Lower lobe of right lung (tissue), 2 donors: ENCODE measurements at places on chromosomes 7 and 10. TPM values are rescaled to one million over a fixed set of nuclear protein-coding genes. Genes with fewer than 3 reads are reported as not detected.

TEX36 gene
- not detected for total RNA-seq

SCIN gene
- total RNA-seq = 21.1 TPM

DNA sequence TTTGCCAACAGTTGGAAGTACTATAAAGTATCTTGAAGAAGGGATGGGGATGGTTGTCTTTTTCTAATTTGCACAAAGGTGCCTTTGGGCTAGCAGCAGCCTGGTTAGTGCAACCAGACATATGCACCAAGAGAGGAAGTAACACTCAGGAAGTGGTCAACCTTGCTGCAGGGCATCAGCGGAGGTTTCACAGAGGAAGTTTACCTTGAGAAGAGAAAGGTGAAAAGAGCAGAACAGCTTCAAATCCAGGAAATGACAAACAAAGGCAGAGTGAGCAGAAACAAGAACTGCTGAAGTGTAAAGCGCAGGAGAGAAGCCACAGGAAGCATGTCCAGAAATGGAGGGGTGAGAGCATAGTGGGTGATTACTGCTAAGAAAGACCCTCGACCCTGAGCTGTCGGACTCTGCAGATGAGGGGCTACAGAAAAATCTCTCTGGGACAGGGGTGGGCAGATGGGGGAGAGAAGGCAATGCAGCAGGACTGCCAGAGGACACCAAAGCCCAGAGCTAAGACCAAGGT, 66.9 kb downstream of the STK17A start:
- H3K27ac ChIP-seq = peak overlapping the region; percentile 50
- no peaks in the 10 kb centered on the region for H3K27me3 ChIP-seq
- peaks cover 66% of the 10 kb centered on the region for H3K4me1 ChIP-seq
- no peaks in the 10 kb centered on the region for H3K36me3 ChIP-seq

GRCh38 chr10:118587881-118588651, 7.4 kb downstream of the PRLHR start:
- peaks cover 23% of the 10 kb centered on the region for H3K27me3 ChIP-seq
- H3K27ac ChIP-seq = no peak overlapping the region
- no peaks in the 10 kb centered on the region for H3K36me3 ChIP-seq
- H3K4me1 ChIP-seq = no peaks in the 10 kb centered on the region
- no peak overlapping the region for H3K4me3 ChIP-seq

ADARB2 gene
- total RNA-seq = 0.80 TPM

DNA sequence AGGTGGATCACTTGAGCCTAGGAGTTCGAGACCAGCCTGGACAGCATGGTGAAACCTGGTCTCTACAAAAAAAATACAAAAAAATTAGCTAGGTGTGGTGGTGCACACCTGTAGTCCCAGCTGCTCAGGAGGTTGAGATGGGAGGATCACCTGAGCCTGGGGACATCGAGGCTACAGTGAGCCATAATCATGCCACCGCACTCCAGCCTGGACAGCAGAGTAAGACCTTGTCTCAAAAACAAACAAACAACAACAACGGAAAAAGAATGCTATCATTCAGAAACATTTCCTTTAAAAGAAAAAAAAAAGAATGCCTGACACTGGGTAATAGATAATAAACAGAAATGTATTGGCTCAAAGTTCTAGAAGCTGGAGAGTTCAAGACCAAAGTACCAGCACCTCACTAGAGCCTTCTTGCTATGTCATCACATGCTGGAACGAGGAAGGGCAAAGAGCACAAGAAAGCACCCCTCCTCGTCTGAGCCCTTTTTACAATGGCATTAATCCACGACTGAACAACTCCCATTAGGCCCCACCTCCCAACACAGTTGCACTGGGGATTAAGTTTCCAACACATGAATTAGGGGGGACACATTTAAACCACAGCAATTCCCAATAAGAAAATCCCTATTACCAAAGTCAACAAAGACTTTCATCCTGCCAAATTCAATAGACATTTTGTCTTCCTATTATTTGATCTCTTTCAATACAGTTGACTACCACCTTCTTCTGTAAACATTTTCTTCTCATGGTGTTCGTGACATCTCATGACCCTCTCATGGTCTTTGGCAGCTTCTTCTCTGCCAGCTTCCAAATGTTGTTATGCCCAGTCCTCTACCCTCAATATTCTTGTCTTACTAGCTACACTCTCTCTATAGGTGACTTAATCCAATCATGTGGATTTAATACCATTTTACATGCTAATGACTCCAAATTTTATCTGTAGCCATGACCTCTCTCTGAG, 20.0 kb downstream of the AKR1D1 start:
- no peaks in the 10 kb centered on the region for H3K27me3 ChIP-seq
- H3K4me3 ChIP-seq = no peak overlapping the region
- H3K36me3 ChIP-seq = no peaks in the 10 kb centered on the region
- no peak overlapping the region for H3K27ac ChIP-seq
- no peak for DNase-seq

DNA sequence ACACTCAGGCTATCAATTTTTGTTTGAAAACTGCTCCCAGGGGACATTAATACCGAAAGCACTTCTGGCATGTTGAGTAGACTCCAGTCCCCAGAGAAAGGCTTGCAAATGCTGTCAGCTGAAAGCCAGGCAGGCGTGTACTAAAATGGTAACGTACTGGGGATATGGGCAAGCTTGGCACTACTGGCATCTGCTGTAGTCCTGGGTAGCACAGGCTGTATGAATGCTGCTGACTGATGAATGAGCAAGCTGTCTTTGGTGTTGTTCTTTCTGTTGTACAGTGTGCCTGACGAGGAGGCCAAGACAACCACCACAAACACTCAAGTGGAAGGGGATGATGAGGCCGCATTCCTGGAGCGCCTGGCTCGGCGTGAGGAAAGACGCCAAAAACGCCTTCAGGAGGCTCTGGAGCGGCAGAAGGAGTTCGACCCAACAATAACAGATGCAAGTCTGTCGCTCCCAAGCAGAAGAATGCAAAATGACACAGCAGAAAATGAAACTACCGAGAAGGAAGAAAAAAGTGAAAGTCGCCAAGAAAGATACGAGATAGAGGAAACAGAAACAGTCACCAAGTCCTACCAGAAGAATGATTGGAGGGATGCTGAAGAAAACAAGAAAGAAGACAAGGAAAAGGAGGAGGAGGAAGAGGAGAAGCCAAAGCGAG, 53.5 kb upstream of the AGBL3 start:
- no peaks in the 10 kb centered on the region for H3K27me3 ChIP-seq
- H3K4me1 ChIP-seq = peaks cover 6% of the 10 kb centered on the region
- DNase-seq = no peak
- H3K36me3 ChIP-seq = peaks cover 22% of the 10 kb centered on the region
- H3K27ac ChIP-seq = no peak overlapping the region
- no peak overlapping the region for H3K4me3 ChIP-seq
